Frontal cortex (tissue), 4 donors: ENCODE measurements at places on chromosomes 13 and 19. TPM values are rescaled to one million over a fixed set of nuclear protein-coding genes. Genes with fewer than 3 reads are reported as not detected.

The C19orf85 gene
- not detected for total RNA-seq

The MARCHF2 gene
- total RNA-seq, result 49.3 TPM

The DNAAF3 gene
- total RNA-seq, result not detected

GRCh38 chr13:75521956-75522355 lies 15.7 kb downstream of the COMMD6 start:
- no peak for DNase-seq

- no peak for DNase-seq
Observed at GRCh38 chr13:107118506-107118905, 550.6 kb upstream of the ARGLU1 start.

DNA sequence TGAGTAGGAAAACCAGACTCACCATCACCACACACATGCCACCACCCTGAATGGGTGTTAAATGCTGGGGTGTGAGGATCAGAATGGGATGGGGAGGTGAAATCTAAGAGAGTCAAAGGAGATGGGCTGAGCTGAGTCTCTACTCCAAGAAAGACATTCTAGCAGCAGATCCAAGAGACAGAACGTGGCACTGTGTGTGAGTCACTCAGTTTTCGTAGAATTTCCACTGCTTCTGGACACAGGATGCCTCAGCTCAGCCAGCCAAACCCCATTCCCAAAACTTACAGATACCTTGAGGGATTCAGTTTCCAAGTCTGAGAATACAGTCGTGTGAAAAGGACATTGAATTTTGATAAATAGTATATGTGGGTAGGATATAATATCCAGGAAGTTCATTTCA lies 7.3 kb upstream of the CYP2A7 start:
- no peak for DNase-seq
